Naive thymus-derived CD4-positive, alpha-beta T cell (primary cell): ENCODE measurements at places on chromosomes 16 and 17.

GRCh38 chr17:18218756-18219415 is 6.5 kb upstream of the LLGL1 start:
- no peaks in the 10 kb centered on the region for H3K36me3 ChIP-seq
- no peaks in the 10 kb centered on the region for H3K27me3 ChIP-seq

- H3K36me3 ChIP-seq = no peaks in the 10 kb centered on the region
- no peaks in the 10 kb centered on the region for H3K4me1 ChIP-seq
- no peak overlapping the region for H3K4me3 ChIP-seq
- no peak overlapping the region for H3K27ac ChIP-seq
Measured at GRCh38 chr16:52398491-52398960, 148.4 kb downstream of the TOX3 start.

- no peaks in the 10 kb centered on the region for H3K4me1 ChIP-seq
- no peak overlapping the region for H3K4me3 ChIP-seq
- H3K27ac ChIP-seq = no peak overlapping the region
- H3K27me3 ChIP-seq = no peaks in the 10 kb centered on the region
Measured at GRCh38 chr16:66231452-66232160, 134.9 kb upstream of the CDH5 start.

- H3K36me3 ChIP-seq = no peaks in the 10 kb centered on the region
- H3K27me3 ChIP-seq = no peaks in the 10 kb centered on the region
- no peaks in the 10 kb centered on the region for H3K4me1 ChIP-seq
- no peak overlapping the region for H3K4me3 ChIP-seq
- H3K27ac ChIP-seq = no peak overlapping the region
Measured at GRCh38 chr17:17028059-17028877, 14.0 kb upstream of the MPRIP start.

- no peaks in the 10 kb centered on the region for H3K36me3 ChIP-seq
- H3K27ac ChIP-seq = no peak overlapping the region
- no peak overlapping the region for H3K4me3 ChIP-seq
Measured at GRCh38 chr16:70466805-70467076, 12.3 kb downstream of the FCSK start.

DNA sequence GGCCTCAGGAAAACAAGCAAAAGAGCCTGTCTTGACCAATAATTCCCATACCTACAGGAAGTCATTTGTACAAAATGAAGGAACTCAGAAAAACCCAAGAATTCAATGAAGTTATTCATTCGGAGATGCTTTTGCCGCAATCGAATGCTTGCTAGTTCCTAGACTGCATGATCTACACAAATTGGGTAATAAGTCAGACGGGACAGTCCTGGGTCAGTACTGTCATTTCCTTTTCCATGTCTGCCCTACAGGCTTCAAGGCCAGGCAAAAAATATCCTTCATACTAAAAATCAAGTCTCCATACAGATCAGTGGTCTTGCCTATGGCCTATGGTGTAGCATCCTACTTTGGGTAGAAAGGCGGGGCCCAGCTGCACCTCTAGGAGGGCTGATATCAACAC is 71.4 kb downstream of the CFDP1 start:
- no peaks in the 10 kb centered on the region for H3K36me3 ChIP-seq
- no peak for DNase-seq
- H3K4me3 ChIP-seq = no peak overlapping the region
- H3K27me3 ChIP-seq = no peaks in the 10 kb centered on the region

DNA sequence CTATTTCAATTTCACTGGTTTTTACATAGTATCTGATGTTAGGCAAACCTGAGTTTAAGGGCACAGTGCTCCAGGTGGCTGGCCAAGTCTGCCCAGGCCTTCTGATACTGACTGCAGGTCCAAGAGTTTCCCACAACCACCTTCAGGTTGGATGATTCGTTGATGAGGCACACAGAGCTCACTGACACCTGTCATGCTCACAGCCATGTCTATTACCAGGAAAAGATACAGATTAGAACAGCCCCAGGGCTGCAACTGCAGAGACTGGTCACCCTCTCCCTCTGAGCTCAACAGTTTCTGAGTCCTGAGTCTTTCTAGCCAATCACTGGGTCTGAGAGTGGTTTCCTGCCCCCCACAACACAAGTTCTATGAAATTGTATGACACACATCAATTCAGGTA is 37.2 kb downstream of the MEAK7 start:
- H3K4me1 ChIP-seq = no peaks in the 10 kb centered on the region
- no peaks in the 10 kb centered on the region for H3K27me3 ChIP-seq
- H3K4me3 ChIP-seq = no peak overlapping the region
- no peak for DNase-seq
- peaks cover 10% of the 10 kb centered on the region for H3K36me3 ChIP-seq

GRCh38 chr17:77419547-77420094 is 278.9 kb downstream of the SEC14L1 start:
- DNase-seq = no peak
- H3K4me1 ChIP-seq = peaks cover 35% of the 10 kb centered on the region
- H3K4me3 ChIP-seq = no peak overlapping the region
- H3K36me3 ChIP-seq = peaks cover 21% of the 10 kb centered on the region

GRCh38 chr17:57213180-57213825 is 43.0 kb upstream of the MSI2 start:
- H3K27ac ChIP-seq = no peak overlapping the region
- H3K27me3 ChIP-seq = no peaks in the 10 kb centered on the region
- DNase-seq = no peak
- H3K4me1 ChIP-seq = no peaks in the 10 kb centered on the region
- no peak overlapping the region for H3K4me3 ChIP-seq

GRCh38 chr16:81275795-81276194 is 37.3 kb downstream of the BCO1 start:
- no peak overlapping the region for H3K4me3 ChIP-seq
- H3K27ac ChIP-seq = no peak overlapping the region
- DNase-seq = no peak
- H3K36me3 ChIP-seq = no peaks in the 10 kb centered on the region
- H3K27me3 ChIP-seq = no peaks in the 10 kb centered on the region

- no peak overlapping the region for H3K4me3 ChIP-seq
- no peaks in the 10 kb centered on the region for H3K36me3 ChIP-seq
- no peak for DNase-seq
- no peaks in the 10 kb centered on the region for H3K27me3 ChIP-seq
- H3K27ac ChIP-seq = no peak overlapping the region
- H3K4me1 ChIP-seq = no peaks in the 10 kb centered on the region
Measured at GRCh38 chr16:71937868-71938510, 42.7 kb downstream of the IST1 start.

- H3K27ac ChIP-seq = no peak overlapping the region
Measured at GRCh38 chr16:12423131-12423530, 380.6 kb downstream of the CPPED1 start.
